GDM1 (cell line): ENCODE measurements at places on chromosomes 3 and 15.
A peak's percentile ranks its signal among the peaks of the same experiment; 100 is the strongest.

GRCh38 chr3:14980689-14981088 is 33.3 kb downstream of the NR2C2 start:
- no peak for DNase-seq

- DNase-seq = no peak
Measured at GRCh38 chr15:68091743-68092142, 37.6 kb downstream of the PIAS1 start.

GRCh38 chr3:186025161-186025560 is 83.7 kb downstream of the ETV5 start:
- DNase-seq = no peak

GRCh38 chr3:153628591-153628990 is 466.6 kb downstream of the RAP2B start:
- DNase-seq = peak; percentile 51

DNA sequence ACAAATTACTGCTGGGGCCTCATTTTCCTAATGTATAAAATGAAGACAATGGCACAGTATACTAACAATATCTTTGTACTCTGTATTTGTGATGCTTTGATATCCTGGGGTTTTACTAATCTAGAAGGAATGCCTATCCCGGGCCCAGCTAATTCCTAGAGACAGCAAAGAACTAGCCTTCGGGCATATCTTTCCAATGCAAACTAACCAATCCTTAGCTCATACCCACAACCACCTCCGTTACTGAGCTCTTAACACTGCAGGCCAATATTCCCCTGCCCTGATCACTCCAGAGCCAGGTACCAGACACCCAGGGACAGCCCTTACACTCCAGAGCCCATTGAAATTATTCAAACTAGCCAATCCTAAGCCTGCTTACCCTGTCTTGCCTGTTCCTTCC is 309.0 kb downstream of the ULK4 start:
- DNase-seq = no peak

- DNase-seq = no peak
Measured at GRCh38 chr3:127222163-127222562, 29.2 kb downstream of the PRR23E start.

GRCh38 chr3:16484984-16485383 is 28.5 kb downstream of the RFTN1 start:
- no peak for DNase-seq

DNA sequence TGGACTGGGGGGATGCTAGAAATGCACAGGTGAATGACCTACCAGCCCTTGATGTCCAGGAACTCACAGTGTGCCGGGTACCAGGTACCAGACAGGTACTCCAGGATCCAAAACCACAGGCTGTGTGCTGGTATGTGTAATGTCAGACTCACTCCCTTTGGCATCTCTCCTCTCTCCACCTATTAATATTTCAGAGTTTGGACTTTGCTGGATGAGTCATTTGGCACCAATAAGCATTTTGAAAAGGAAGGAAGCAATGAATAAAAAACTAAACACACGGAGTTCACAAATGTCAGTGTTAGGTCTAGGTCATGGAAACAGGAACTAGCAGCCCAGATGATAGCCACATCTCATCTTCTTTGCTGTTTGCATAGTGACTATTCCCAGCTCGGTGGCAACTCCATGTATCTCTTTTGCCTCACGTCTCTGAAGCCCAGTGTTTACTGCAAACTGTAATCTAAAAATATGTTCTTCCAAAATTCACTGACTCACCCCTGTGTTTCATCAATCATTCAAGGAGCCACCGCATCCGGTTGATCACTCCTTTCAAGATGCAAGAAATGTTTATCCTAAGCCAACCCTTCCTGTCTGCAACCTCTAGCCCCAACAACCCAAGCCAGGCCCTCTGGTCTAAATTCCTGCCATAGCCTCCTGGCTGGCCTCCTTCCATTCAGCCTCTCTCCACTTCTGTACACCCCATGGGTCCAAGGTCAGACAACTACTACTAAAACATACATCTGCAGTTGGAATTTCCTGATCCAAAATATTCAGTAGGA is 8.4 kb downstream of the ITGB5 start:
- DNase-seq = peak; percentile 53

- DNase-seq = no peak
Measured at GRCh38 chr15:63368503-63368902, 13.1 kb downstream of the CA12 start.

DNA sequence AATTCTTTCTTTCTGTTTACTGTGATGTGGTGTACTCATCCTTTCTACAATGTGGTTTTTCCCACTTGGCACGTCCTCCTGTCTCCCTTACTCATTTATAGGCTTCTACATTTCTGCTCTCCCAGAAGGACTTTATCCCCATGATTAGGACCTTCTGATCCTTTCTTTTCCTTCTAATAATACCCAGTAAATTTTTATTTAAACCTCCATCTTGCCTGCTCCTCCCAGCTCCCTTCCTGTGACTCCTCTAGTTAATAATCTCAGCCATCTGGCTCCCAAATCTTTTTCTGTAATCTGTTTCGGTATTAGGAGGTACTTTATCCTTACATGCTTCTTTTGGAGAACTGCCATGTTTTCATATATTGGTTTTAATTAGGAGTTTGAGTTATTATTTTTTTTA is 11.2 kb upstream of the P2RY1 start:
- DNase-seq = no peak

DNA sequence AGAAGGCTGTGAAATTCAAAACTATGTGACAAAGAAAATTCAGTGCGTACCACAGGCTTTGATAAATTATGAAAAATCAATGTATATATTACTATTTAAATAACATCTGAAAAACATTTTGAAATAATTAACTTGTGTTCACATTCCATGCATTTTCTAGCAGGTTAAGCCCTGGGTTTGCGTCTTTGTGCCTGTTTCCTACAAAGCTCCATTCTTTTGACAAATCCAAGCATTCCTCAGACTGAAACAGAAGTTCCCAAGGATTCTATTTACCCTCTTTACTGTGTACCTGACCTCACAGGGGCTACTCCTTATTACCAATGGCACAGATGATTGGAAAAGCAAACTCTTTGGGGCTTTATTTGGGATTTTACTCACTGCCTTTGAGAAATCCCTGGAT is 1.9 kb downstream of the PAQR9 start:
- DNase-seq = no peak

- DNase-seq = no peak
Measured at GRCh38 chr3:105394177-105394576, 27.5 kb downstream of the ALCAM start.

- DNase-seq = no peak
Measured at GRCh38 chr15:34999906-35000305, 11.8 kb upstream of the ZNF770 start.

GRCh38 chr3:145272684-145273083 is 888.3 kb downstream of the PLOD2 start:
- DNase-seq = no peak

DNA sequence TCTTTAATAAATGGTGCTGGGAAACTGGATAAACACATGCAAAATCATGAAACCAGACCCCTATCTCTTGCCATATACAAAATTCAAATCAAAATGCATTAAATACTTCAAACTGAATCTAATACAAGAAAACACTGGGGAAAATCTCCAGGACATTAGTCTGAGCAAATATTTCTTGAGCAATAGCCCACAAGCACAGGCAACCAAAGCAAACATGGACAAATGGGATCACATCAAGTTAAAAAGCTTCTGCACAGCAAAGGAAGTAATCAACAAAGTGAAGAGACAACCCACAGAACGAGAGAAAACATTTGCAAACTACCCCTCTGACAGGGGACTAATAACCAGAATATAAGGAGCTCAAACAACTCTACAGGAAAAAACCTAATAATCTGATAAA is 6.3 kb downstream of the ANKRD28 start:
- DNase-seq = no peak

DNA sequence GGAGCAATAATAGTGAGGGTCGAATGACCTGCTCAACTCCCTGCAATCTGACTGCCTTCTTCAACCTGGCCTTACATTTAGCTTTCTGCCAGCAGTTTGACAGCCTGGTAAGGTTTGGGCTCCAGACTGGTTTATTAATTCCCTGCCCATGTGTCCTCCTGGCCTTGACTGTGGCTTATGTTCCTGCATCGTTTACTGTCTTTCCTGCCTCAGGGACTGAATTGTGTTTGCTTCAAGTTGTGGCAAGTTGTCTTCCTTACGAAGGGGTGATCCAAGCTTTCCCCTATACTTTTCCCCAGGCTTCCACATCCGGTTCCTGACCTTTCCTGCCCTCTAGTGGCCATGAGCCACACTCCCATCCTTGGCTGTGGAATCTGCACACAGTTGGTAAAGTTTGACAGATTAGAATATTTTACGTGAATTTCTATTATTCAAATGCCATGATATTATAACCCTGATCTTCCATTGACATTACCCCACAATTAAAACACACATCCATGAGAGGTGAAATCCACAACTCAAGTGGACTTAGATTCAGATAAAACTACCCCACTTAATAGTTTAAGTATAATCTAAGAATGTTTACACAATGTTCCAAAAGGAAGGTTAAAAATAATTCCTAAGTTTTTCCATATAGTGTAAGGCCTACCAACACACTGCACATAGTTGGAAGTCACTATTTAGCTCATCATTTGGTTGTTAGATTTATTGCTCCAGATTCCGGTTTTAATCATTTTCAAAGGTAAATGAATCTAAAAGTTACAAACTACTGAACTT is 95.7 kb downstream of the NEDD4 start:
- DNase-seq = no peak

DNA sequence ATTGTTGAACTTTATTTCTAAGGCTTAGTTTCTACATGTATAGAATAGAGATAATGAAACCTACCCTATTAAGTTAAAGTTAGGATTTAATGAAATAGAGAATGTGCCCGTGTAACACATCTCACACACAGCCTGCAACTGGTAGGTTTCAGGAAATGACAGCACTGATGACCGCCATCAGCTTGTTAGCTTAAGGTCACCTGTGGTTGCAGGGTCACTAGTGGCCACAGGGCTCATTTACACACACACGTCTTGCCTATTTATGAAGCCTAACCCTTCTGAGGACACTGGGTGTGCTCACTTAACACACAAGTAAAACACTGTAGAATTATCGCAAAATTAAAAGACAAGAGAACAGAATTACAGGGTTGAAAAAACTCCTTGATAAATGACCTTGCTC is 20.1 kb downstream of the CHRM5 start:
- no peak for DNase-seq

DNA sequence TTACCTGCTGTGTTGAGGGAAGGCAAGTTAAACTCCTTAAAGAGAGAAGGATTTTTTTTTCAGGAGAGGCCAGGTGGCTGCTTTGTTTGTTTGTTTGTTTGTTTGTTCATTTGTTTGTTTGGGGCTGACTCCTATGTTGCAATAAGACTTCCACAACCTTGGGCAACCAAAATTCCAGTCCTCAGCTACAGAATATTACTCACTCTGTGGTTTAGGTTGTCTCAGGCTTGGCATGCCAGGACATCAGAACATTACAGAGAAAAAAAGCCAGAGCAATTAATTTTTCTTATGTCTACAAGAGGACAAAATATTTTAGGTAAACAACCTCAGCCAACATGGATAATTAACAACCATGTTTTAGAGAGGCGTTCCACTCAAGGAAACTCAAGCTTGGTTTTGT is 156.7 kb upstream of the ATP11B start:
- DNase-seq = no peak

- DNase-seq = no peak
Measured at GRCh38 chr3:153442386-153442785, 280.4 kb downstream of the RAP2B start.

GRCh38 chr15:67865766-67866165 is 25.9 kb upstream of the RNU6-1 start:
- DNase-seq = no peak

DNA sequence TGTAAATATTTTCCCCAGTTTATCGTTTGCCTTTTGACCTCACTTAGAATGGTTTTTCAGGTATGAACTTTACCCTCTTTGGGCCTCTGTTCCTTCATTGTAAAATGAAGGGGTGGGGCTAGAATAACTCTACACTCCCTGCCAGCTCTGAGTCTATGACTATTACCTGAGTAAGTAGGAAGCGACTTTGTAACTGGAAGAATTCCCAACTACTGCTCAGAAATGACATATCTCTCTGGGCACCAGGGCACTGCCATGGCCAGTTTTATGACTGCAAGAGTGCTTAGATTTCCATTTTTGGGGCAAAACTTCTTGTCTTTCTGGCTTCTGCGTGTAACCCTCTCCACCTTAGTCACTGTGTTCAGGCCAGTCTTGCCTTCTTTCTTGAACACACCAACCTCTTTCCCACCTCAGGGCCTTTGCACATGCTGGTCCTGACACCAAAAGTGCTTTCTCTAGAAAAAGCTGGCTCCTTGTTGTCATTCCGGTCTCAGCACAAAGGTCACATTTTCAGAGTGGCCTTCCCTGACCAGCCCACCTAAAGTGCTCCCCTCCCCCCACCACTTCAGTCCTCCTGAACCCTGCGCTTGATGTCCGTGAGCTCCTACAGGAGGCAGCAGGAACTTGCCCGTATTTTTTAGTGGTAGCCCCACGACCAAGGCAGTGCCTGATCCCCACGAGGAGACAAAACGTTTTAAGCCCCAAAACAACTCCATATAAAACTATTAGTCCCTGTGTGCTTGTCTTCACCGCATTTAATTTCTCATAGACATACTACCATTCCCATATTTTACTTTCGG is 25.6 kb downstream of the CDCP1 start:
- no peak for DNase-seq

DNA sequence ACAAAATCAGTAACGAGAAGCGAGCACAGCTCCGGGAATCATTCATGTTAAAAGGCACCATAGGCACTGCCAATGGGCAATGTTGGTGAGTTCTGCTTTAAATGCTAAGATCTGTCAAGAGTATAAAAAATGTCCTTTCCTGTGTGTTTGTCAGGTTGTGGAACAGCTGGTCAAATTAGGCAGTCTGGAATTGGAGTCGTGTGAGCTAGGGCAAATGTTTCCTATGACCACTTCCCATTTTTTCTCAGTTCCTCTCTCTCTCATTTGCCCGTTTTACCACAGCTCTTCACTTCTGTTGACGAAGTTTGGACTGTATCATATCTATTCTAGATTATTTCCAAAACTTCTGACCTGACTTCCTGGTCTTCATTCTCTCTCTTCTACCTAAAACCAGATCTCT is 60.8 kb upstream of the GOLIM4 start:
- DNase-seq = peak; percentile 73

GRCh38 chr15:83198476-83198875 is 9.1 kb downstream of the HDGFL3 start:
- DNase-seq = no peak

GRCh38 chr3:194521510-194522260 is 34.9 kb upstream of the ATP13A3 start:
- no peak for DNase-seq

DNA sequence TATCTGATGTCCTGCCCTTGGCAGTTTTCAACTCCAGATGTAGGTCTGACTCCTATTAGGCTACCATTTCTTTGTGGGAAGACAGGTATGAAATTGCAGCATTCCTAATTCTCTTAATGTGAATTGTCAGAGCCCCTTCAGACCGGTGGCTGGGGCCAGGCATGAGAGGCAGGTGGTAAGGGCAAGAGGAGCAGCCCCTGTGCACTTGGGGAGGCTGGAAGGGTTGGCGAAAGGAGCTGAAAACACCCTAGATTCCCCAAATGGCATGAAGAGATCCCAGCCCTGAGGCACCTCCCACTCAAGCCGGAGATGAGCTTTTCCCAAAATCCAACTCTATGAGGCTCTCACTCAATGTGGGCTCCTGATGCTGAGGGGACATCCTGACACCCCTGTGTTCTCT is 453.2 kb downstream of the NR2F2 start:
- no peak for DNase-seq
